Stimulated activated CD8-positive, alpha-beta memory T cell treated with anti-CD3 and anti-CD28 coated beads, Interleukin-4, amount 100 ng/mL, for 1 hour (primary cell): ENCODE measurements at places on chromosomes 1 and 21.

DNA sequence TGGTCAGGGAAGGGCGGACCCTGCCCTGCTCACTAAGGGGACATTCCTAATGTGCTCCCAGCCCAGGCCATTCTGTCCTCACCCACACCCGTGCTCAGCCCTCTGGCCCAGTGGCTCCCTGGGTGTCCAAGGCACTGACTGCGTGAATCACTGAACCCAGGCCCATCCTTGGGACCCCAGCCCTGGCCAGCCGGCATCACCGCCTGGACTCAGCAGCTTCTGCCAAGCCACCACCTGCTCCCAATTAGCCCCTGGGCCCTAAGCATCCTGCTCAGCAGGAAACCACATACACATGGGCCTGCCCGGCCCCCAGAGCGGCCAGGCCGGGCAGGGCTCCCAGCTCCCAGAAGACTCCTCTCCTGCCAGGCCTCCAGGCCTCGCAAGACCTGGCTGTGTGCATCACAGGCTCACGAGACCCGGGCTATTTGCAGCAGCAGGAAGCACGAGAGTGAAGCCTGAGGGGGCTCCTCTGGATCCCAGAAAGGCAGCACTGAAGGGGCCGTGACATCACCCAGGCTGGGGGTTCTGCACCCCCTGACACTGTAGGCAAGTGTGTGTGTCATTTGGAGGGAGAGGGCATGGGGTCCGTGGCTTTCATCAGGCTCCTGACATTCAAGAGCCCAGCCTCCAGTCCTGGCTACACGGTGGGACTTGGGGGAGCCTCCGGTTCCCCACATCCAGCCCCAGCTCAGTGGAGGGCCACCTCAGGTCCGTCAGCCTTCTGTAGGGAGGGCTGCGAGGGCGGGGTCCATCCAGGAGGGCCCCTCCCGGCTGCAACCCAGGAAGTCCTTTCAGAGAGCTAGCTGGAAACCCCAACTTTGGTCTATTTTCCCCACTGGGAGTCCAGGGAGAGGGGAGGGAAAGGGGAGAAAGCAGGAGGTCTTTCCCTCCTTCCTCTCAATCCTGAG lies 1.6 kb downstream of the MFAP2 start:
- DNase-seq, result no peak

DNA sequence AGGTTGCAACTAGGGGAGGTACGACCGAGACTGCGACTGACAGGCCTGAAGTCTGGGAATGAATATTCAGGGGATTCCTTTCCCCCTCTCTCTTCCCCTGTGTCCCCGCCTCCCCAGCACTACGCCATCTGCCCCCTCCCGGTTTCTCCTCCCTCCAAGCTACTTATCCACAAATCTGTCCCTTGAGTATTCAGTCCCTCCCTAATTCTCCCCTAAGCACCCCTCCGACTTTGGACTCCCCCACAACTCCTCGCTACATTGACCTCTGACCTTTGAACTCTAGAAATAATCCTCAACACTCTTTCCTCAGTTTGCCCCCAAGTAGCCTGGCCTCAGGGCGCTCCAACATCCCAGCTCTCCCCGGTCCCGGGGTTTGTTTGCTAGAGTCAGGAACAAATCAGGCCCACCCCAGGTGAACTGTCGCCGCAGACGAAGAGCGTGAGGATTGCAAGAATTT lies 393 bp downstream of the LYSMD1 start:
- DNase-seq, result no peak

DNA sequence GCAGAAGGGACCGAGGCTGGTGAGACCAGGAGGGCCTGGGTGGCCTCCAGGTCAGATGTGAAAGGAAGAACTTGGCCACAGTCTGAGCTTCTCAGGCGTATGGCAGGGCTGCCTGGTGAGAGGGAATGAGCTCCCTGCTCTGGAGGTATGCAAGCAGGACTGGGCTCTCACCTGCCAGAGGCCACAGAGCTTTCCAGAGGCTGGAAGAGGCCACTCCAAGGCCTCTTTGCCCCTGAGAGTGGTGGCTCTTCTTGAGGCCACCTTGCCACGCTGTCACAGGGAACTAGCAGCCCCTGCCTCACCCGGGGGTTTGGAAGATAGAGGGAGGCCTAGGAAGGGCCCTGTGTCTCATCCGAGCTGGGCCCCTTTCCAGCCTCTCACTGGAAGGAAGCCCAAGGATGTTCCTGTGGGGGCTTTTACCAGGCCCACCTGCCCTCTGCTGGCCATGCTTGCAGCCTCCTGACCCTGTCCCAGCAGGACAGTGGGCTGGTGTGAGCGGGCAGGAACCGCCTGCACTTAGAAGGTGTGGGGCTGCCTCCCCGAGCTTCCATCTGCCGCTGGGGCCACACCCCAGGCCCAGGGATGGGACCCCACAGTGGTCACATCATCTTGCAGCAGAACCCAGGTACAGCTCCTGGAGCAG lies 10.0 kb downstream of the PCSK9 start:
- DNase-seq, result no peak

GRCh38 chr1:2208309-2209239 lies 14.0 kb upstream of the FAAP20 start:
- DNase-seq, result no peak

- no peak for DNase-seq
Measured at GRCh38 chr1:24101796-24102586, 9.9 kb downstream of the MYOM3 start.
